ENCODE measurements at places on chromosomes 12 and 14. TPM values are rescaled to one million over a fixed set of nuclear protein-coding genes. Genes with fewer than 3 reads are reported as not detected.

Gene SLC15A4
- total RNA-seq = 38.6 TPM

DNA sequence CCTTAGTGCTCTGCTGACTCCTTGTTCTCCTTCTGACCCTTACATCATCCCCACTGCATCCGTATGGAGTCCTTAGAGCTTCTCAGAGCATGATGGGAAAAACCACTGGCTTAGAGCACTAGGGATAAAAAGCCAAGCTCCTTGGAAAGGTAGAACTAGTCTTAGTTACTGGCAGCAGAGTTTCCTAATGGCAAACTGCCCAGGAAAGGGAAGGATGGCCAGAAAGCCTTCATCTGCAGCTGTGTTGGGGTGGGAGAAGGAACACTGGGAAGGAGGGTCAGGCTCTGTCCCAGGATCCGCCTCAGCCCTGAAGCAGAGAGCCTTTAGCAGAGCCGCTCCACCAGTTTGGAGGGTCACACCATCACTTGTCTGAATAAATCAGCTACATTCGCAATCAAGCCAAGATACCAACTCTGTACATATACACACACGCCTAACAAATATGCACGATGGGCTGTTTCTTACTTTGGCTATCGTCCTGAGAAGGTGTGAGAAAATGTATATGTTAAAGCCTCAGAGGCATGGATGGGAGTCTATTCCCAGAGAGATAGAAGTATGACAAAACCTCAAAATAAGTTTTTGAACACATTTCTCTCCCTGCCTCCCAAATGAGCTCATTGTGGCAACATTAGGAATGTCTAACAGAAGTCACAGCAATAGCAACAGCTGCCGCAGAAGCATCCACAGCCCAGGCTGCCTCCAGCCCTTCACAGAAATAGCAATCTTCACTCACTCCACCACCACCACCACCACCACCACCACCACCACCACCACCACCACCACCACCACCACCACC is 18.6 kb upstream of the GALNT8 start:
- no peak for DNase-seq

GRCh38 chr12:52097045-52097666 is 17.7 kb downstream of the SMIM41 start:
- no peak for DNase-seq

- no peak for DNase-seq
These were observed 465.4 kb downstream of the NPAS3 start for GRCh38 chr14:33404054-33404453.

GRCh38 chr14:104421401-104421821 is 158.2 kb upstream of the C14orf180 start:
- DNase-seq = no peak
